ENCODE measurements at places on chromosomes 3 and 15.

DNA sequence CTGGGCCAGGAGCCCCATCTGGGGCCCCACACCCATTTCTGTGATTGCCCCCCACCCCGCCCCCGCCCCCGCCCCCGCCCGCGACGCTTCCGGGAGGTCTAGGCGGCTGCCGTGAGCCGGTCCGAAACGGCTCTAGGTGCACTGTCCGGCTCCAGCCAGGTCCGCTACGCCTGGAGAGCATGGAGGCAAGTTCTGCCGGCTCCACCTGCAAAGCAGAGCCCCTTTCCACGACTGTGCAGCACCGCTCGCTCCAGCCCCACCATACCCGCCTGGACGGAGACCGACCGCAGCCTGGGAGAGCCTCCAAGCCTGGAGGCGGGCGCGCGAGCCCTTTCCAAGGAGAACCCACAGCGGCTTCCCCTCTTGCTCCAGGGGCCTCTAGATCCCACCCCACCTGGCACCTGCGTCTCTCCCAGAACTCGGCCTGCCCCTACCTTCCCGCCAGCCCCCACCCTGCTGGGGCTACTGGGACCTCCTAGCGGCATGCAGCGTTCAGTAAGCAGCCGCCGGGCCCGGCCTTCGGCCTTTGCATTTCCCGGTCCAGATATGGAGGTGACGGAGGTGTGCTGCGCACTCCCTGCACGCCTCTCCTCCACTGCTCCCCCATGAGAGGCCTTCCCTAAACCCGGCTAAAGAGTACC is 66.2 kb downstream of the KLF13 start:
- no peak for DNase-seq

- no peak for DNase-seq
Observed at GRCh38 chr3:35733341-35733740, 94.0 kb downstream of the ARPP21 start.

- no peak for DNase-seq
Observed at GRCh38 chr3:33989229-33989628, 190.8 kb downstream of the PDCD6IP start.

GRCh38 chr15:71688509-71689094 is 121.8 kb upstream of the NR2E3 start:
- no peak for DNase-seq

GRCh38 chr15:100107606-100108225 is 234.1 kb downstream of the ADAMTS17 start:
- DNase-seq: no peak

GRCh38 chr3:31917303-31918005 is 63.6 kb downstream of the OSBPL10 start:
- DNase-seq: no peak

GRCh38 chr3:16071206-16071605 is 103.3 kb upstream of the GALNT15 start:
- DNase-seq: no peak

DNA sequence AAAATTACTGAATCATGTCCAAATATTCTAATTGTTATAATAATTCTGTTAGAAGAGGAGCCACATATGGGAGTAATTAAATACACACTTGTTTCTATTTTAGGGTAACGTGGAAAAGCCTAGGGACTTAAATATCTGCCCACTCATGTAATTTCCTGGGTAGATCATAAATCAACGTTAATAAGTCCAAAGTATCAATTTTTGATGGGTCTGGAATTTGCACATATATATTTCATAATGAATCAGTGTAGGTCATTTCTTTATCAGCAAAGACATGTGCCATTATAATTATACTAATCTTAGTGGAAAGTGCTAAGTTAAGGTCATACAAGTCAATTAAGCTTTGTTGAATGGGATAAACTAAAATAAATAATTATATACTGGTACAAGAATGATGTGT is 346.2 kb downstream of the ZBBX start:
- DNase-seq: no peak

DNA sequence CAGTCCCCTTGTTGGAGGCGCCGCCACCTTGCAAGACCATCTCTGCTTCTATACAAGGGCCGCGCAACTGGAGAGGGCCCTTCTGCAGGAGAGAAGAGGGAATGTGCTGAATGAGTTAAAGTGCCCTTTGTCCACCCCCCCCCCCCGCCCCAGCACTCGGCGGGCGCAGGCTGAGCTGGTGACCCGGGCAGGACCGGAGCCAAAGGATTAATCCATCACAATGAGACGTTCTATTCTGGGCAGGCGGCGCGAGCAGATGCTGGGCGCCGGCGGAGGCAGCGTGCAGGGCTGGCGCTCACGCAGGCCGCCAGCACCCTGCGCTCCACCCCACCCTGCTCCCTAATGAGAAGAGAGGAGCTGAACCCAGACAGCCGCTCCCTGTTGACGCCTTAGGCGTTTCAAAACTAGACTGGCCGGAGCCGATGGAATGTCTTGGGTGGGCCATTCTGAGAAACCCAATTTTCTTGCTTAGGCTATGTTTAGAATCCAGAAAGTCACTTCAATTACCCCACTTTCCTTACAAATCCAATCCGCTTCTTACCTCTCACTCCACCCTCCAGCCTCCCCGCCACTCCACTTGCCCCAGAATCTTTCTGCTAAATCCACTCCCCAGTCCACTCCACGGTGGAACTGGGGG is 32.9 kb downstream of the GJD2 start:
- no peak for DNase-seq

GRCh38 chr15:89164712-89165211 is 56.6 kb downstream of the RLBP1 start:
- no peak for DNase-seq

GRCh38 chr3:14863333-14864100 is 44.8 kb downstream of the FGD5 start:
- DNase-seq: no peak

DNA sequence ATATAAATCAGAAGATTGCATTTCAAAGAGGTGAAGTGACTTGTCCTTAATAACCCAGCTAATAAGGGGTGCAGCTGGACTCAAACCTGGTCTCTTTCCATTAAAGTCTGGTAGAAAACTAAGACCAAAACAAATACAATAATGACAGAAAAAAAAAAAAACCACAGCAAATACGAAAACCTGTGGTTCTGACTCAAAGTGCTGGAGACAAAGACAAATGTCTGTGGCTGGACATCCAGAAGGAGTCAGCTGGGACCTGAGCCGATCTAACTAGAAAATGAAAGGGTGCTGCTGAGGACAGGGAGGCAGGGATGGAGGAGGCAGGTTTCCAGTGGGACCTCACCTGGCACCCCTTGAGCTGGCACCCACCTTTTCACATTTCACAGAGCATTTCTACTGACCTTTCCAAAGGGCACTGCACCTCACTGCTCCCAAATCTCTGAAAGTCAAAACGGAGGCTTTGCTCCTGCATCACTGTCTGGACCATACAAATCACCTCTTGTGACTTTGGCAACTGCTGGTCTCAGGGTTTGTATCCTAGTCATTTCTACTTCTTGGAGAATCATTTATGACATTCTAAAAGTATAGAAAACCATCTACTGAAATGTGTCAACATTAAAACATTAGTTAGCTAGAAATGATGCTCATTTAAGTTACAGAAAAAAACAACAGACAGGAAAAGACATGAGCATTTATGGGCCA is 61.7 kb downstream of the CCNL1 start:
- DNase-seq: no peak

DNA sequence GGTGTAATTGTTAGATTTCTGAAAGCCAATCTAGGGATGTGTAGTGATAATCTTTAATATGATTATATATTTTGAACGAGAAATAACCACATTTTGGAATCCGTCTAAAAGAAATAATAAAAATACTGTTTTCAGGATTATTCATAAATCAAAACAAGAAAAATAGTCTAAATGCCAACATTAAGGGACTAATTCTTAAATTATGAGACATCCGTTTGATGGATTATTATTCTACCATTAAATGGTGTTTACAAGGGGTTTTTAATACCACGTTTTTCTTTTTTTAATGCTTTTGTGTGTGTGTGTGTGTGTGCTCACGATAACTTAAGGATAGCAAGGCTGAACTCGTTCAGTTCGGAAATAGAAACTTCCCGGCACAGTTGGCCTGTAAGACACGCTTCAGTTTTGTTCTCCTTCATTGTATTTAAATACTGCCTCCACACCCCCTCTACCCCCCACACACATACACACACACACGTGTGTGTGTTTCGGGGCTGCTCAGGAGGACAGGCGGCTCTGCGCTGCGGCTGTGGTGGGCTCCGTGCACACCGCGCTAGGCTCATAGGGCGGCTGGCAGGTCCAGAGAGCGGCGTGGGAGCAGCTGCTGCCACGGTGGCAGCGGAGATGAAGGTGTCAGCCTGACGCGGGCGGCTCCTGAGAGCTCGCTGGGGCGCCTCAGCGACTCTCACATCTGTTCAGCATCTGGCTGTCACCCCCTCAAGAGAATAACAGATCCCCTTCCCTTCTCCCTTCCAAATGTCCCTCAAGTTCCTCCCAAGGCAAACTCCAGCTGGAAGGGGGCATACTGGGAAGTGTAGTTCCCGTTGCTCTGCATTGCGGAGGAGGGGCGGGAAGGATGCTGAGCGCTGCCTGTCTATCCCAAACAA is 23.0 kb upstream of the ANP32A start:
- peak; percentile 12 for DNase-seq

DNA sequence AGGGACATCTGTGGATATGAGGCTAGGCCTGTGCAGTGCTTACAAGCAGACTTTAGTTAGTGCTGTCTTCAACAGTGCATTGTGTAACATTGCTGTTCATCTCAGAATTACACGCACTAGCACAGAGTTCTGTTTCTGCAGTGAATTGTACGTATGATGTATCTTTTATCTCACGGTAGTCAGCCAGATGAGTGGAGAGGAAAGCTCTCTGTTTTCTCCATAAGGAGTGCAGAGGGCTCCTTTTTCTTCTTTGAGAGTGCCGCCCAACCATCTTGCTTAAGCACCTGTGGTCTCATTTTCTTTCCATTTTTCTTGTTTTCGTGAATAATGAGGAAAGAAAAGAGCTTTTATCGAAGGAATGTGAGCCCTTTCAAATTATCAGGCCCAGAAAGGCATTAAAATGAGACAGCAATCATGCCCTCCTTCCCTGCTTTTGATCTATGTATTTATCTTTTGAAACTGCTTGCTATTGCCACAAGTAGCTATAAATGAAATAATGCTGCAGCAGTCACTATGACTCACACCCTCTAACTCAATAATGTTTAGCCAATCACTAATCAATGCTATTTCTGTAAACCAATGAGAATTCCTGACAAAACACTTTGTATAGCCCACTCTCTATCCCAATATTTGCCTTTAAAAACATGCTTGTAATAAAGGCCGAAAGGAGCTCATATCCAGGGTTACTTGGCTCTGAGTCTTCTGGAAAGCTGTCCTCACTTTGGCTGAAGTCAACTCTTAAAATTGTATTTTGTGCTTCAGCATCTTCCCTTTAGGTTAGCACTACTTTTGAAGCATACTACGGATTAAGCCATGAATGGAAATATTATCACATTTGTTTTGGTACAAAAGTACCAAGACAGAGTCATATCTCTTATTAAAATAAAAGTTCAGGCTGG is 226.0 kb upstream of the P2RY1 start:
- no peak for DNase-seq

- DNase-seq: no peak
Observed at GRCh38 chr3:126448893-126449180, 26.9 kb downstream of the ZXDC start.

DNA sequence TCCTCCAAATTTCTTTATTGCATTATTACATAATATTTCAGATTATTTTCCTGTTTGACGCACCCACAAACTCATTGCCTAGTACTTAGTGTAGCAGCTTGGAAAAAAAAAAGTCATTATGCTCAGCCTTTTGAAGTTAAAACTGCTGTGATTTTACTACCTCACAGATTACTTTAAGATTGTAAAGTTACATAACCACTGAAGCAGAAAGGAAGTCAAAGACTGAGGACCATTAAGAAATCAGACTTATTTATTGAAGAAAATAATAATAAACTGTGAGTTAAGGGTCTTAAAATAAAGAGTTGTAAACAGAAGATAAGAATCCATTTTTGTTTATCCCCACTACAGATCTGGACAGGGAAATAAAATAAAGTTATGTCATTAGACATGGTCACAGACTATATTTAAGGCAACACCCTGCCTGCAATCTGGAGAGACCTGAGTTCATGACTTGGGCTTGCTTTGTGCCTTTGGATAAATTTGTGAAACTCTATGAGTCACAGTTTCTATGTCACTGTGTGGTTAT is 212.1 kb upstream of the ROBO2 start:
- DNase-seq: no peak

- no peak for DNase-seq
Observed at GRCh38 chr15:93913310-93913709, 318.1 kb upstream of the MCTP2 start.
